ENCODE measurements at places on chromosomes 3 and 15.

DNA sequence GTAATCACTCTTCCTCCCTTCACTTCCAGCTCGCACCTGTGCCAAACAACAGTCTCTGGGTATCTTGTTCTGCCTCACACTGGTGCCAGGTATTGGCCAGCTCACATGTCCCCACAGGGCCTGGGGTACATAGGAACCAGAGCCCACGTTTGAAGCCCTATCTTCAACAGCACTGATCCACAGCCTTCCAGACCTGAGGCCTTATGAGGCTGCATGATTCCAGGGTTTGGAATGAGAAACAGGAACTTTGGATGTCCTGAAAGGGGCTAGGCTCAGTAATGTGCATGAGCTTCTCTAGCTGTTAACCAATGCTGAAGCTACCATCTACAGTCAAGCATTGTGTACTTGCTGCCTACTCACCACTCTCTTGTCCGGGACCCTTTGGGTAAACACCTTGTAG, 92.4 kb downstream of the GPR156 start:
- no peaks in the 10 kb centered on the region for H3K4me1 ChIP-seq
- no peaks in the 10 kb centered on the region for H3K36me3 ChIP-seq
- H3K27me3 ChIP-seq, result peaks cover 4% of the 10 kb centered on the region
- H3K4me3 ChIP-seq, result no peak overlapping the region

GRCh38 chr15:37425541-37425940, 325.2 kb upstream of the MEIS2 start:
- no peak overlapping the region for H3K27ac ChIP-seq
- H3K4me1 ChIP-seq, result no peaks in the 10 kb centered on the region
- H3K27me3 ChIP-seq, result no peaks in the 10 kb centered on the region
- H3K4me3 ChIP-seq, result no peak overlapping the region
- DNase-seq, result no peak
- no peaks in the 10 kb centered on the region for H3K36me3 ChIP-seq

GRCh38 chr3:124885466-124886167, 1.5 kb downstream of the ITGB5 start:
- H3K27me3 ChIP-seq, result peaks cover 61% of the 10 kb centered on the region
- no peak overlapping the region for H3K27ac ChIP-seq
- no peak for DNase-seq
- H3K4me3 ChIP-seq, result peak overlapping the region; percentile 63
- H3K36me3 ChIP-seq, result no peaks in the 10 kb centered on the region
- peaks cover 5% of the 10 kb centered on the region for H3K4me1 ChIP-seq

DNA sequence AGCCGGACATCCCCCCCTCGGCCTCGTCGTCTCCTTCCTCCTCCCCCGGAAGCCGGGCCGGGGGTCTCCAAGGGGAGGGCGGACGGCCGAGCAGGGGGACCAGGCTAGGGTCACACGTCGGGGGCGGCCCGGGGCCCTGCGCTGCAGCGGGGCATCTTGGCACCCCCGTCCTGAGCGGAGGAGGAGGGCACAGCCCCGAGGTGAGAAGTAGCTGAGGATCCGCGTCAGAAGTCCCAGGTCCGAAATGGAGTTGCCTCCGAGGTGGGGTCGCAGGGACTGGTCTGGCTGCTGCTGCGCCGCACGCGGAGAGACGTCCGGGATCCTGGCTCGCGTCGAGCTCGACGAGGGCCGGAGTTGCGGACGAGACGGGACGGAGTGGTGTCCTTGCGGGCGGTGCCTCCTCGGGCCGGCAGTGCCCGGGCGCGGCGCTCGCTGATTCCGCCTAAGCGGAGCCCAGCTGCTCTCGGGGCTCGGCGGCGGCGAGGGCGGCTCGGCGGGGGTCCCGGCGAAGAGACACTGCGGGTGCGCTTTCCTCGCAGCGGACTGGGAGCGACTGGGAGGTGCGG, at the start of gene ADCY5:
ADCY5 (minus strand) TSS at position 555 of the 566 bp plus-strand sequence; CDS start at position 10, 545 bp downstream.
- peaks cover 54% of the 10 kb centered on the region for H3K27me3 ChIP-seq
- no peak for DNase-seq
- no peak within 1 kb of the TSS for H3K4me3 ChIP-seq
- H3K27ac ChIP-seq, result no peak within 1 kb of the TSS
- H3K4me1 ChIP-seq, result no peaks in the 10 kb centered on the region
